IMR-90 (cell line): ENCODE measurements at places on chromosomes 2 and 18.
A peak's percentile ranks its signal among the peaks of the same experiment; 100 is the strongest.

DNA sequence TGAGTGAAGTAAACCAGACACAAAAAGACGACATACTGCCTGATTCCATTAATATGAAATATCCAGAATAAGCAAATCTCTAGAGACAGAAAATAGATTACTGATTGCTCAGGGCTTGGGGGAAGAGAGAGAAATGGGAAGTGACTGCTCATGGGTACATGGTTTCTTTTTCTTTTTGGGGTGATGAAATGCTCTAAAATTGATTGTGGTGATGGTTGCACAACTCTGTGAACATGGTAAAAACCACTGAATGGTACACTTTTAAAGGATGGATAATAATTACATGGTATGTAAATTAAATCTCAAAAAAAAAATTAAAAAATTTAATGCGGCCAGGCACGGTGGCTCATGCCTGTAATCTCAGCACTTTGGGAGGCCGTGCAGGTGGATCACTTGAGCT, 39.3 kb downstream of the RPL31 start:
- no peak for DNase-seq

- DNase-seq, result no peak
Measured at GRCh38 chr18:26208977-26209376, 17.3 kb upstream of the TAF4B start.

DNA sequence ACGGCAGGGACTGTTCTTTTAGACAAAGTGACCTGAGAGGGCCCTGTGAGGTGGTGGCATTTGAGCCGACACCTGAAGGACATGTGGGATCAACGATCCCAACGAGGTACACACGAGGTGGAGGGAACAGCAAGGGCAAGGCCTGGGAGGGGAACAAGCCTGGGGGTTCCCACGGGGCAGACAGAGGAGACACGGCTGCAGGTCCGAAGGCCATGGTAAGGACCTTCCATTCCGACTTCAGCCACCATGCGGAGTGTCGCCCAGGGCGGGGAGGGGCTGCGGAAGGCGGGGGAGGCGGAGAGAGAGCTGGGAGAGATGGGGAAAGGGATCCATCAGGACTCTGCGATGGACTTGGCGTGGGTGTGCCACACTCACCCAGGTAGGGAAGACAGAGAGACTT, 151.8 kb downstream of the HDAC4 start:
- no peak for DNase-seq

DNA sequence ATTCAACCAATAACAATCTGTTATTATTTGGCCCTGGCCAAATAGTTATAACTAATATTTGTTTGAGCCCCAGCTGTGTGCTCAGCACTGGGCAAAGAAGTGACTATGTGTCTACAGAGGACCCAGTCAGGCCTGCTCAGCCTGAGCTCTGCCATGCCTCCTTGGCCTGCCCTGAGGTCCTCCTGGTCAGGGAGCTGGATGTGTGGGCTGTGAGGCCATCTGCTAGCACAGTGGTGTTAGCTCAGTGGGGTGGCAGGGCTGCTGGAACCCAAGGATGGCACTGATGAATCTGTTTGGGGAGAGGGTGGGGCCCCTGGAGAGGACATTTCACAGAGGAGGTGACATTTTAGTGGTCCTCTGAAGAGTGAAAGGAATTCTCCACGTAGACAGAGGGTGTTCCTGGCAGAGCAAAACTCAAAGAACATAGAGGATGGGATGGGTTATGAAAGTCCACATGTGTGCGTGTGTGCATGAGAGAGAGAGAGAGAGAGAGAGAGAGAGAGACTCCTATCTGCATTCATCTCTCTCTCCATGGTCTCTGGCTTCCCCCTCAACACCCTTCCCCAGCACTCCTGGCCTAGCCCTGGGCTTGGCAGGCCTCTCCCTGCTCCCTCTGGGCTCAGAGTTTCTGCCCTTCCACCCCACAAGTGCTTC, 21.2 kb upstream of the ATOH8 start:
- DNase-seq, result no peak

DNA sequence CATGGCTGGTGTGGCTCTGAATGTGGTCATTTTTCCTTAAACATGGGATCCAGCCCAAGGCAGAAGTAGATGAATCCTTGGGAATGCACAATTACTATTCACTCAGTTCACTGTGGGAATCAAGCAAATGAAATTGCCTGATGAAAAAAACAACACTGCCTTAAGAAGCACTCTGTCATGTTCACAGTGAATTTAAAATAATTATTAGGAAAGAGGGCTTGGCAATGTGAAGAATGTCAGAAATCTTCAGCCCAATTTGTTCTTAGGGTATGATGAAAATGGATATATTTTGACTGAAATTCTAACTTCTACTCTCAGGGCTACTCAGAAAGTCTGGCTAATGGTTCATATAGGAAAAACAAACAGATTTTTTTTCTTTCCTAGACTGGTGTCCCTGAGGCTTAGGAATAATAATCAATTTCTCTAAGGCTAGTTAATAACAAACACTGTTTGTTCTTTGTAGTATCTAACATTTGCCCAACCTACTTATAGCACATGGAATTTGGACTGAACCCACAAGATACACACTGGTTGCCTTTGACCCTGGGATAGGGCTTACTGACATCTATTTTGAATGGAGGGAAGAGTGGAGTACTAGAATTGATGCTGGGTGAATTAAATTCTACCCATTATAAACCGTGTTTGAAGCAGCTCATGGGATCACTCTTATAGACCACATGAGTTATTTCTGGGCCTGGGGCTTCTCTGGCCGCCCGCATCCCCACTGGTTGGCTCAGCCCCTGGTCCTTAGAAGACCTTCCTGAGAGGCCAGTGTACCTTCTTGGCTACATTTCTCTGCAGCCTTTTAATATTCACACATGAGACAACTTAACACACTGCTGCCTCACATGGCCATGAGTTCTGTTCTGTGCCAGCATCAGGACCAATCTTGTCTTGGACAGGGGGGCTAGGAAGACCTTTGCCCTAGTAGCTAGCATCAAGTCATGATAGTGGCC, 8.3 kb upstream of the MRPL33 start:
- DNase-seq, result peak; percentile 43

DNA sequence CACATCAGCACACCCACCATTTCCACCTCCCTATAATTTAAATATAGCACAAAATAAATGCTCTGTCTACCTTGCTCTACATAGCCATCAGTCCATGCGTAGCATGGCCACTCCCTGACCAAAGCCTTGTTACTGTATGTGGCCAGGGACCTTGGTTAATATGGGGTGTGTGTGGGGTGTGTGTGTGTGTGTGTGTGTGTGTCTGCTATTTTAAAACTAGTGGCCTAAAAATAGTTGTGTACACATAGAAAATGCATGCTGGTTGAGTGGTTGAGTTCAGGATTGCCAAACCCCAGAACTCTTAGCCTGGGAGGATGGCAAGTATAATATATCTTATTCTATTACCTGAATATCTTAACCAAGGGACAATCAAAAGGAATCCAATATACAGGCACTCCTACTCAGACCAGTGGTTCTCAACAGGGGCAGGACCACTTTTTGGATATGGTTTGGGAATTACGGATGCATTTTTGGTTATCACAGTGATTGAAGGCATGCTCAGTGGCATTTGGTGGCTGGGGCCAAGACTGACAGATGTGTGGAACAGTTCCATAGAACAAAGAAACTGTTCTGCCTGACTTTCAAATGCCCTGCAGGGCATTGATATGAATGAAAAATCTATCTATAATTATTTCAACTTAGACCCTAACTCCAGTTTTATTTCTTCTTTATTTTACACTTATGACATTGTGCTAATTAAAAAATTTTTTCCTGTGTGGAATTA, 72.3 kb upstream of the PSME4 start:
- DNase-seq, result no peak

DNA sequence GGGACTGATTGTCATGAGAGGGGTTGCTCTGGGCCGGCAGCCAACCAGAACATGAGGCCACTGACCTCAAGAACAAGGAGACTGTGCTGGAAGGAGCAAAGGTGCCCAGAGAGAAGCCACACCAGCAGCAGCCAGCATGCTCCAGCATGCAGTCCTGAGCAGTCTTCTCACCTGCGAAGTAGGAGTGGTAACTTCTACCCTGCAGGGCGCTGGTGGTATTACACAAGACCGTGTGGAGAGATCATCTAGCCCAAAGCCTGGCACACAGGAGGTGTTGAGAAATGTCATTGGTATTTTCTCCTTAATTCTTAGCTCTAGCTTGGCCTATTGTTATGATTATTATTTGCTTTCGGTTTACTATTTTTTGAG, 132.7 kb downstream of the TSN start:
- no peak for DNase-seq

GRCh38 chr18:9927392-9928063, 13.7 kb downstream of the VAPA start:
- DNase-seq, result no peak

GRCh38 chr2:9077691-9078090, 74.2 kb upstream of the MBOAT2 start:
- DNase-seq, result no peak

DNA sequence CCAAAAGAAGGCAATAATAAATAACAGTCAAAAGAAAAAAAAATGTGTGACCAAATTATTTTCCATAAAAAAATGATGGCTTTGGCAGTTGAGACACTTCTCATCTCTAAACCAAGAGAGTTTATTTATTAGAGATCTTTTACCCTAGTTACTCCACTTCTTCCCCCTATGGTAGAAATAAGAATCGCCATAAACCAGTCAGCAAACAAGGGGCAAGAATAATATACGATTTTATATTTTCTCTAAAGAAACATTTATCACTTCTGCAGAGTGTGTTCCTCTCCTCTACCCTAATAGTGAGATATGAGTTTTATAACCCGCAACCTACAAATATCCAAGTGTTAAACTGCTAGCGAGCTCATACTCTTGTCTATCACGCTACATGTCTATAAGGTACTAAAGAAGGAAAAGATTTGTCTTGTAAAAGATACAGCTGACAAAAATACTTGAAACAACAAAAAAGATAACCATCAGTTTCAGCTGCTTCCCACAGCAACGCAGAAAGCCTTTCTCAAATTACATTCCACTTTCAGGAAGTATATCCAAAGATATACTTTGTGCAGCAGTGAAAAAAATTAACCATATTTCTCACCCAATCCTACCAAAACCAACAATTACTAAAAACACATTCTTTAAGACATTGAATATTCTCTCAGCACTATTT, 2.3 kb downstream of the RNF103 start:
- DNase-seq, result peak; percentile 15

- no peak for DNase-seq
Measured at GRCh38 chr18:38900445-38900844, 1334.8 kb upstream of the CELF4 start.

GRCh38 chr2:75960472-75961009, 249.8 kb upstream of the GCFC2 start:
- no peak for DNase-seq

GRCh38 chr2:155332016-155332415, 633.5 kb downstream of the KCNJ3 start:
- DNase-seq, result no peak

DNA sequence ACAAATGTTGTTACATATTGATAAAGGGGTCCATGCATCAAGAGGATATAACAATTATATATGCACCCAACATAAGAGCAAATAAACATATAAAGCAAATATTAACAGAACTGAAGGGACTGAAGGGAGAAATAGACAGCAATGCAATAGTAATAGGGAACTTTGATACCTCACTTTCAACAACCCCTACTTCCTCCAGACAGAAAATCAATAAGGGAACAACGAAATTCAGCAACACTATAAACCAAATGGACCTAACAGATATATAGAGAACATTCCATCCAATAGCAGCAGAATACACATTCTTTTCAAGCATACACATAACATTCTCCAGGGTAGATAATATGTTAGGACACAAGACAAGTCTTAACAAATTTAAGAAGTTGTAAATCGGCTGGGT, 71.7 kb downstream of the L3MBTL4 start:
- DNase-seq, result no peak

- DNase-seq, result no peak
Measured at GRCh38 chr2:140696449-140696848, 1434.4 kb downstream of the LRP1B start.

DNA sequence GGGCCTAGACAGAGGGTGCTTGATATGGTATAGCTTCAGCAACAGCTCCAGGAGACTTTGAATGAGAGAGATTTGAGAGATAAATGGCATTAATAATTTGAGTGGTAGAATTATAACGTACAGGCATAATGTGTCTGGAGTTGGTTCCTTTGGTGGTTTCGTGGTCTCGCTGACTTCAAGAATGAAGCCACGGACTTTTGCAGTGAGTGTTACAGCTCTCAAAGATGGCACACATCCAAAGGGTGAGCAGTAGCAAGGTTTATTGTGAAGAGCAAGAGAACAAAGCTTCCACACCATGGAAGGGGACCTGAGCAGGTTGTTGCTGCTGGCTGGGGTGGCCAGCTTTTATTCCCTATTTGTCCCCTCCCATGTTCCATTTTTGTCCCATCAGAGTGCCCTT, 23.1 kb downstream of the PDCD1 start:
- DNase-seq, result no peak

DNA sequence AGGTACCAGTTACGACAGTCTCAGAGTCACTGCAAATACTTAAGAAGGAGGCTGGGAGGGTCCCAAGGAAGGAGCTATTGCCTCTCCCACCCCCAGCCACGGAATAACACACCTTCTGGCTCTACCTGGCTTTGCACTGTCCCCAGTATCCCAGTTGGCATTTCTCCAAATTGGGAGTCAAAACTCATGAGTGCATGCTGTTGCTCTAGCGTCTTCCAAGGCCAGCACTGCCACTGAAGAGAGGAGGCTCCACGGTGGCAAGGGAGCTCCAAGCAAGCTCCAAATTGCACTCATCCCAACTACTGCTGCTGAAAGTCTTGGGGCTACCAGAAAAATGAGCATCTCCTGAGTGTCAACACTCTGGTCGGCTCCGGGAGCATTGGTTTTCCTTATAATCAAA, 1.6 kb downstream of the SCTR start:
- no peak for DNase-seq

DNA sequence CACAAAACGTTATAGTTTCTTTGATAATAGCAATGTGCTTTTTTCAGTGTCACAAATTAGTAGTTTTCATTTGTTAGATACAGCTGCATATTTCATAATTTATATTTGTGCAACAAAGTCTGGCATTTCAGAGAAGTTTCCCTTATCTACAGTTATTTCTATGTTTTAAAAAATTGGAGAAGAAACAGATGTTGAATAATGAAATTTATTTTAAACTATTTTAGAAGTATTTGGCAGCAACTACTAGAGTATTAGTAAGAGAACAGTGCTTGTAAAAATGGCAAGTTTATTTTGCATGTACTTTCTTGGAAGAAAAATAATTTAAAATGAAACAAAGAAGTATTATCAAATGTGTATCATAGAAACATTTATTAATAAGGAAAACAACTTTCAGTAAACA, 68.6 kb upstream of the COL5A2 start:
- peak; percentile 5 for DNase-seq

- DNase-seq, result peak; percentile 15
Measured at GRCh38 chr2:43898838-43899346, 60.1 kb downstream of the ABCG8 start.
